ENCODE measurements at places on chromosomes 7 and 10.
A peak's percentile ranks its signal among the peaks of the same experiment; 100 is the strongest.

- no peak for DNase-seq
Measured at GRCh38 chr7:19079066-19079465, 38.4 kb downstream of the TWIST1 start.

GRCh38 chr10:98339799-98340198 lies 71.8 kb upstream of the LOXL4 start:
- no peak for DNase-seq

- no peak for DNase-seq
Measured at GRCh38 chr7:105988276-105988675, 25.2 kb downstream of the CDHR3 start.

DNA sequence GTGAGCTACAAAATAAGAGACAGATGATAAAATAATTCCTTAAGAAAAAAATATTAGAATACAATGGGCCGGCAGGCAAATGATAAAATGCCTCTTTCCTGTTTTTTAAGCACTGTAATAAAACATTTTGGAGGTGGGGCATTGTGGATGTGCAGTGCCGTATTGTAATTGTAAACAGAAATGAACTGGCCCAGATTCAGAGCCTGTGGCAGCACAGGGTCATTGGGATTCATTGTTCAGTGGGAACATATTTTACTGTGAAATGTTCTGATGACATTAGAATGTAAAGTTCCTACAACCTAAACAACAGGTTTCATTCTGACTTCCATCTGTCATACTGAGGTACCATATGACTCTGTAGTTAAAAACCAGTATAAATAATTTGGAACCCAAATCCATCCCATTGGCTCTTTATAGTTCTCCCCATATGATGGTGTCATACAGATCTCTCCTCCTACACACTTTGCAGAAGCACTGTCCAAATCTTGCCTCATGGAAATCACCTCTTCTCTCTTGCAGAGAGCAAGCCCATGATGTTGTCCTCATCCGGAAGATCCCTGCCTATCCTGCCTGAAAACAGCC lies 264.6 kb downstream of the WDR37 start:
- DNase-seq, result no peak

DNA sequence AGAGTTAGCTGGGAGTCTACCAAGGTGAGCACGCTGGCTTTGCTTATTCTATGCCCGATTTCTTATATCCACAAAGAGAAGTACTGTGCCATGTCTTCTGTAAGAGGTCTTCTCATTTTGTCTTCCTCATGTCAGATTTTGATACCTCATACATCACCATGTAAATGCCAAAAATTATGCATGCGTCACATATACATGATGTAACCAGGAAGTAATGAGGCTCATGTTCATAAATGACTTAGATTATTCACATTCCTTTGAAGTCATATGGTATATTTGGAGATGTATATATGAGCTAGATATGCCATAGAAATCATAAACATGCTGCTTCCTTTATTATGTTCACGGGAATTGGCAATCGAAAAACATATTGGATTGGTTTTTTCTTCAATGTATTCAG lies 97.7 kb upstream of the CELF2 start:
- DNase-seq, result no peak

- DNase-seq, result no peak
Measured at GRCh38 chr7:80098795-80099194, 35.8 kb upstream of the GNAI1 start.

- DNase-seq, result no peak
Measured at GRCh38 chr10:26436848-26437247, 1.3 kb upstream of the APBB1IP start.

DNA sequence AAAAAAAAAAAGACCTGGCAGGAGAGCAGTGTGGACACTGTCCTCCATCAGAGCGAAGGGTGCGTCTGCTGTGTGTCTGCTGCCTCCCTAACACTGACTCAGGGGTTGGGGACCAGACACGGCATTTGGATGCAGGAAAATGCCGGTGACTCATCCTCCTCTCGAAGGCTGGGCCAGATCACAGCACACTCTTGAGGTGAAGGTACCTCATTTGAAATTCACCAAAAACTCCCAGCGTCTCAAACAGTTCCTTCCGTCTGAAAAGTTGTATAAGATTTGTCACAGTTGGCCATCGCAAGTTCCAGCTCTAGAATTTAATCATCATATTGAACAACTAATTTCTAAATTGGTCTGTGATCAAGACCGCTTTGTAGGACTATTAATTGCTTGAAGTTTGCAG lies 118.1 kb upstream of the LYZL2 start:
- no peak for DNase-seq

GRCh38 chr7:55651057-55651456 lies 78.8 kb upstream of the VOPP1 start:
- no peak for DNase-seq

GRCh38 chr10:697097-697875 lies 7.8 kb upstream of the DIP2C start:
- no peak for DNase-seq

GRCh38 chr7:108419961-108420908 lies 36.0 kb downstream of the NRCAM start:
- no peak for DNase-seq

DNA sequence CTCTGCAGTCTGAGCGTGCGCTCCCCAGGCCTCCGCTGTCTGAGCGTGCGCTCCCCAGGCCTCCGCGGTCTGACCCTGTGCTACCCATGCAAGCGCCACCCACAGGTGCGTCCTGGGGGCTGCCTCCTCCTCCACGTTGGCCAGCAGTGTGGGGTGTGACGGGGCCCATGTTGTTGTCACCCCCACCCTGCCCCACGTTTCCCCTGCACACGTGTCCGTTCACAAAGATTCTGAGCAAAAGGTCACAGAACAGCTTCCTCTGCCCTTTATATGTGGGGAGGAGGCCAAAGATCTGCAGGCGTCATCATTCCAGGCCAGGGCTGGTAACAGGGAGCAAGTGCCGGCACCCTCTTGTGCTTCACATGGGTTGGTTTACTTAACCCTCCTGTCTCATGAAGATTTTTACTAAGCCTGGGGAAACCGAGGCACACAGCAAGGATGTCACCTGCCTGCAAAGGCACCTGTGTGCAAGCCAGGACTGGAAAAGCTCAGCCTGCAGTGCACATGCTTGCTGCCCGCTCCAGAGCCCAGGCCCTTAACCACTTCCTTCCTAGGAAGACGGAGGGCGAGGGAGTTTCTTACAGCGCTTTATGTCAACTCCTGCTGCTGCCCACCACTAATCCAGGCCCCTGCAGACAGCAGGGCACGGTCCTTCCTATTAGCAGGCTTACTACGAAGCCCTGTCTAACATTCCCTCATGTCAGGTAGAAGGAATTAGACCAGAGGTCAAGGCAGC lies 4.8 kb downstream of the GPR146 start:
- DNase-seq, result no peak

GRCh38 chr7:80089366-80089765 lies 45.3 kb upstream of the GNAI1 start:
- DNase-seq, result no peak

GRCh38 chr7:48139459-48139858 lies 31.8 kb upstream of the ABCA13 start:
- no peak for DNase-seq

DNA sequence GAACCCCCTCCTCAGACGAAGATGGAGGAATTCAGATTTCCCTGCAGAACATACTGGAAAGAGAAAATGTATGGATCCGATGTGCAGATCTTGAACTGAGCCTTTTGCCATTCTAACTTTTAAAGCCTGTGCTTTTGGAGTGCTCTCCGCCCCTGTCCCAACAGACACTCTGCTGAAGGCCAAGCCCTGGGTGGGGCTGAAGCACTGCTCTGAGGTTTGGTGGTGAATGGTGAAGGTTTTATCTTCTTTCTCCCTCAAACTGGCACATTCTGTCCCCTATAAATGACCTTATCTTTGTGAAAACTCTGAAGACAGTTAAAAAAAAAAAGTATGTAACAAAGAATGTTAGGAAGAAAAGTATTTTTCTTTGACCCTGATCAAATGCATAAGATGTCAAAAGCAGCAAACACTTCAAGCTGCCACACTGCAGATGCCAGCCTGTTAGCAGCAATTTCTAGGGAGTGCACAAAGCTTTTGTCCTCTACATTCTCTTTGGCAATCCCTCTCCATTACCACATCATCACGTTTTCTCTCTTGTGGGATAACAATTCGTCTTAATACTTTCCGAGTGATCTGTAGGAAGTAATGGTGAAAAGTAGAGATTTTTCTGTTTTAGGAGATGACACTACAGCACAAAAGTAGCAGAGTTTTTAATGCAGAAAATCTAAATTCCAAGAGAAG lies 137.3 kb upstream of the CCDC6 start:
- DNase-seq, result no peak

DNA sequence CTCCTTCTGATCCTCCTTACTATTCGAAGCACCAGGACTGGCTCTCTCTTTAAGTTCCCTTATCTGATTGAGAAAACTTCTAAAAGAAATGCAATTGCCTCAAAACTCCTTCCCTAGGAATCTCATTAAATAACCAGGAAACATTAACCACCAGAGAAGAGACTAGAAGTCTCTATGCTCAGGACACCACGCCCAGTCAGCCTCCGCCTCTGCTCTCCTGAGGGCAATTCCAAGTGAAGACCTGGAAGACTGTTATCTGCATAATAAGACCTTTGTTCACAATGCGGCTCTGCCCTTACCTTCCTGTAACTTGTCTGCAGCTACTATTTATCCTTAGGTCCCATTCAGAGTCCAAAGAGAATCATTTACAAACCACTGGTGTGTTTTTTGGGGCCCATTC lies 78.8 kb downstream of the ELMO1 start:
- no peak for DNase-seq

- no peak for DNase-seq
Measured at GRCh38 chr10:126137562-126138221, 241.3 kb downstream of the FANK1 start.

GRCh38 chr10:79321951-79322350 lies 25.3 kb upstream of the PPIF start:
- DNase-seq, result no peak

DNA sequence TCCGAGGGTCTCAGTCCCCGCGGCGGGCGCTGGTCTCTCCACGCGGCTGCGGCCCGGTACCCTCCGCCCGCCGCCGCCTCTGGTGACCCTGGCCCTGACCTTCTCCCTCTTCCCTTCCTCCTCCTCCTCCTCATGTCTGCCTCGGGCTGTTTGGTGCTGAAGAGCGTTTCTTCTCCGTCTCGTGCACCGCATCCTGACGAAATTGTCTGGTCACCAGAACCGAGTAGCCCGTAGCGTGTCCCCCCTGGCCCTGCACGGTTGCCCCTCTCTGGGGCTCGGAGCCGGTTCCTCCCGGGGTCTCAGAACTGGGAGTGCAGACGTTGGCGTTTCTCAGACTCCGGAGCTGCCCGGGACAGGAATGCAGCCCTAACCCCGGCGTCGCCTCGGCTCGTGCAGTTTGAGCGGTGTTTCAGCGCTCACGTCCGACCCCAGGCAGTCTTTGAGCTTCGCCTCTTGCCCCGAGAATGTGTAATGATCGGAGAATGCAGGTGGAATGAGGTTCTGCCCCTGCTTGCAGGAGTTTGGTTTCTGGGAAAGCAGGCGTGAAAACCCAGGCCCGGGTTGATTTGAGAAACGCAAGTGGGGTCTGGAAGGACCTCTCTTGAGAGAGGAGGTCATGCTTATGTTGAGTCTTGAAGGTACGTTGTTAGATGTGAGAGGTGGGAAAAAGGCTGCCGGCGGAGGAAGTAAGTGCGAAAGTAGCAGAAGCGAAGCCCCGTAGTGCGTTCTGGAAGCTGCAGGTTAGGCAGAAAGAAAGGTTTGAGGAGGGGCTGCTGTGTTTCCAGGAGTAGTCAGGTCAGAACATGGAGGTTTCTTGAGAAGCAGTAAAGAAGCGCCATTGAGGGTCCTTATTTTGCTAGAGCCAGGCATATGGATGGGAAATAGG lies 743 bp downstream of the RBM17 start:
- no peak for DNase-seq

GRCh38 chr7:149422162-149422913 lies 38.5 kb downstream of the ZNF777 start:
- DNase-seq, result peak; percentile 67

DNA sequence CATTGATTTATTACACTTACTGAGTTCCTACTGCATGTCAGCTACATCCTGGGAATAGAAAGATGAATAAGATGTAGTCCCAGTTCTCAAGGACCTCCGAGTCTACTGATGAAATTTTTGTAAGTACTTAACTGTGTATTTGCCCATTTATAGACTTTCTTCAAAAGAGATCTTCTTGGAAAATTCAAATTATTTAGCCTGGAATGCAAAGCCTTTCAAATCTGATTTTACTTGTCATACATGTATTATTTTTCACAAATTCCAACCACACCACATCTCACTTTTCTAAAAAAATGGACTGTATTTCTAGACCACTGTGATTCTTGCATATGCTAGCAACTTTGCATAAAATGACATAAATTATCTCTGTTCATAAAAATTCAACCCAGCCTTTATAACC lies 581.3 kb downstream of the ATRNL1 start:
- DNase-seq, result no peak

DNA sequence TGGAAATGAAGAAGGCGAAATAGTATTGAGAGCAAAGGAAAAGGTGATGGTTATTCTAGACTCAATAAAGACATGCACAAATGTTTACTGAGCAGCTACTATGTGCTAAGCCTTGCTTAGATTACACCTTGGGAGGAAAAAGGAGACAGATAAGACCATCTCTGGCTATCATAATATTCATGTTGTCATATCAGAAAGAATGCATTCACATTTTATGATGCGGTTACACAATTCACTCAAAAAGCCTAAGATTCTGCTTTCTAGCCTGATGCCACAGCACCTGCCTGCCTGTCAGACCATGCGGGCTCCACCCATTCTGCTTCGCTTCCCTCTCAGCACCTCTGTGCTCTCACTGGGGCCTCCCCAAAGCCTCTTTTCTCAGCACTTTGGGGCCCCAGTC lies 100.9 kb downstream of the JCAD start:
- DNase-seq, result no peak

DNA sequence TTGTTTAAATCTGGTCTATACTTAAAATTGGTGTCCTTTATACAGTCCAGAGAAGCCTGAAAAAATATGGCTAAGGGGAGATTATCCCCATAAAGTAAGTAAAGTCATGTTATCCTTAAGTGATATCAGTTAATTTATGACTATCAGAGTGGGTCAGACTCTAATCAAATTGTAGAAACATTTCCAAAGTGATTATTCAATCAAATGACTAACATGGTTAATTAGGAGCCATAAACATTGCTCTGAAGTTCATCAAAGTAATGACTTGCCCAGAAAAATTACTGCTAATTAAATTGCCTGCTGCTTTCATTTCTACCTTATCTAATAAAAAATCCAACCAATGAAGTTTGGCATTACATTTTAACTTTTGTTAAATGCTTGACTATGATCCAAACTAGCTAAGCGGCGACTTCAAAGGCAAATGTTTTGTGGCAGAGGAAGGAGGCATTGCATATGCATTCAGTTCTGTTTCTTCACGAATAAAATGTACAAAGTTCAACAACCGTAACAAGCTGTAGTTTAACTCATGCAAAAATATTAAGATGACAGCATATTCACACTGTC lies 76.7 kb downstream of the ETV1 start:
- no peak for DNase-seq

Measured in stimulated activated CD8-positive, alpha-beta memory T cell treated with anti-CD3 and anti-CD28 coated beads, Interleukin-12 subunit alpha, Interleukin-12 subunit beta, amount 100 ng/mL, for 4 hours (primary cell).